ENCODE measurements at places on chromosomes 16 and 17.

- no peak for DNase-seq
Observed at GRCh38 chr17:68324654-68325336, 33.5 kb downstream of the ARSG start.

GRCh38 chr16:70694088-70694867 is 8.4 kb upstream of the MTSS2 start:
- peak; percentile 91 for DNase-seq

DNA sequence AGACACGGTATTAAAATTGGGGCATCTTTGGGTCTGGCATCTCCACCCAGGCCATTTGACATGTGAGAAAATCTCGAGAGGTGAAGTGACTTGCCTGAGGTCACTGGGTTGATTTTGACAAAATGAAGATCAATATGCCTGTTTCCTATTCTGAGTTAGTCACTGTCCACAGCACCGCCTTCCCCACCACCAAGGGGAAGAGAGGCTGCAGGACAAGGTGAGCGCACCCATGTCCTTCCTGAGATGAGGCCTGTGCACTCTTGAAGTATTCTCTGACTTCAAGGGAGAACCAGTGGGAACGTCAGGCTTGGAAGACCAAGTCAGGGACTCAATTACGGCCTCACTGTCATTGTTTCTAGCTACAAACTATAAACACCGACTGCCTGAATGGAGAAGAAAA is 49.9 kb upstream of the WSB1 start:
- DNase-seq: no peak

DNA sequence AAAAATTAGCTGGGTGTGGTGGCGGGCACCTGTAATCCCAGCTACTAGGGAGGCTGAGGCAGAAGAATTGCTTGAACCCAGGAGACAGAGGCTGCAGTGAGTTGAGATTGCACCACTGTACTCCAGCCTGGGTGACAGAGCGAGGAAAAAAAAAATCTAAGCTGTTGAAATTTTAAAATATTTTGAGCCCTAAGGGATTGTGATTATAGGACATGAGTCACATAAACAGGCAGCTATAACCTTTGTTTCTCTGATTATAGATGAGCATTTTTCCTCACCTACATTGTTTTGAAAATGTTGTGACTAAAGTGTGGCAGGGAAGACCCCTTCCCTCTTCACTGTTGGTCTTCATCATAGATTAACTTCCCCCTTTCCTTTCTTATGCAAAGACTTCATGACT is 135.5 kb downstream of the MGAT5B start:
- DNase-seq: no peak

- no peak for DNase-seq
Observed at GRCh38 chr16:79272141-79272577, 328.4 kb downstream of the MAF start.

DNA sequence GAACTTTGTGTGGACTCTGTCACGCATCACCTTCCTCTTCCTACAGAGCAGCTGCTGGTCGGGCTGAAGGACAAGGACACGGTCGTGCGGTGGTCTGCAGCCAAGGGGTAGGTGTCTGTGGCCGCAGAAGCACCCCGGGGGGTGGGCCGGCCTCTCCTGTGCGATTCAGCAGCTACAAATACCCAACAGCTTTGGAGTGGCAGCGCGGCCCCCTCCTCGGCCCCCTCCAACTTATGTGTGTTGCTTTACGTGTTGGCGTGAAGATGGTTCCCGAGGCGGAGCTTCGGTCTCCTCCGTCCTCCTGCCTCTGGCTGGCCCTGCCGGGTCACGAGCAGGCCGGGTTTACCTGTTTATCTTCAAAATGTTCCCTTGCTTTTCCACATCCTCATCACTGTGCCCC is 32.3 kb downstream of the ZNF750 start:
- no peak for DNase-seq

DNA sequence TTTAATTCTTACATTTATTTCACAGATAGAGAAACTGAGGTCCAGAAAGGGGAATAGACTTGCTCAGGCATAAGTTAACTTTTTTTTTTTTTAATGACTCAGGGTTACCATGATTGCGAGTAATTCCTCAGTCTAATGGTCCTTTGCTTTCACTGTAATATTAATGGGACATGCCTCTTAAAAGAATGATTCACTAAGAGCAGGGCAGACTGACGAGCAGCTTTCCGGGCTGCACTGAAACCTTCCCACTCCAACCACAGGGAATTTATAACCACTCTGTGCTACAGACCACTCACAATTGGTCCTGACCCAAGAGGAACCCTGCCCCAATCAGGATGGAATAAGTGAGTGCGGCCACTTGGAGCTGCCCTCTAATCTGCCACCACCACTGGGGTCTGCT is 5.7 kb downstream of the HOXB2 start:
- DNase-seq: no peak

DNA sequence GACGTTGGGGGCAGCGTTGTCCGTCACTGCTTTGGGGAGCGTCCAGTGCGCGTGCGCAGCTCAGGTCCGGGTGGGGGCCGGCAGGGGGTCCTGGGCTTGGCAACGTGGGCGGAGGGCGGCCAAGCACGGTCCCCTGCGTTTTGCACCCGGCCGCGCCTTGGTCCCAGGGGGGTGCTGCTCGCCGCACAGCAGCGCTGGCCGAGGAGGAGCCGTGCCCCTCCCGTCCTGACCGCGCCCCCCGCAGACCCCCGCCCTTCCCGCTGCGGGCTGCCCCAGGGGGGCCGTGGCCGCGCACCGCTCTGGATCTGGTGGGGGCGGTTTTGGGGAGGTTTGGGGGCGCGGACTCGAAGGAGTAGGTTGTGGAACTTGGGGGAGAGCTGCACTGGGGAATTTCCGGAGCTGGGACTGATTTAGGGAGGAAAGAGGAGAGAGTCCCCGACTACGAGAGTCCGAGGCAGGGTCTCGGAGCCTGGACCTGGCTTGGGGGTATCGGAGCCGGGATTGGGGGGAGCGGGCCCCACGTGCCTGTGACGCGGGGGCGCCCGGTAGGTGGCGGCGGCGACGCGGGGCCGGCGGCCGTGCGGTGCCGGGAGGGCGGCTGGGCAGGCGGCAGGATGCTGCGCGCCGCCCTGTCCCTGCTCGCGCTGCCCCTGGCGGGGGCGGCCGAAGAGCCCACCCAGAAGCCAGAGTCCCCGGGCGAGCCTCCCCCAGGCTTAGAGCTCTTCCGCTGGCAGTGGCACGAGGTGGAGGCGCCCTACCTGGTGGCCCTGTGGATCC is at the start of gene SLC9A5:
Gene SLC9A5 (plus strand): TSS at position 579 of the 777 bp plus-strand sequence. CDS start 36 bp downstream, at position 615.
- no peak for DNase-seq

DNA sequence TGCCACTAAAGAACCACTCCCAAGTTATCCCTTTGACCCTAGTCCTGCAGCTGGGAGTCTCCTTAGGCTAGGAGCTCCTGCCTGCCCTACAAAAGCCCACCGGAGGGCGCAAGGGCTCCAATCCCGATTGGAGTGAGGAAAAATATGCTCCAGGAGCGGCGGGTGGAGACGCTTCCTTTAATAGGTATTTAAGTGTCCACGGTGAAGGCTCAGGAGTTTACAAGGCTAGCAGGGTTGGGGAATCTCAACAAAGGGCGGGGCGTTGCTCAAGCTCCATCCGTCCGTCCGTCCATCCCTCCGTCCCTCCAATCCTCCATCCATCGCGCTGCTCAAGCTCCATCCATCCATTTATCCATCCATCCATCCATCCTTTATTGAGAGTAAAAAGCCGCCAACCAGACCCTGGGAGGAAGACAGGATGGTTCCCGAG is 556 bp upstream of the SPNS1 start:
- DNase-seq: peak; percentile 52

- no peak for DNase-seq
Observed at GRCh38 chr17:42402117-42402516, 13.9 kb upstream of the STAT3 start.

GRCh38 chr17:40936976-40937375 is 470 bp downstream of the KRT23 start:
- DNase-seq: no peak

GRCh38 chr17:63550817-63551639 is 751 bp downstream of the DCAF7 start:
- no peak for DNase-seq

GRCh38 chr16:66899310-66899944 is 19.1 kb downstream of the PDP2 start:
- DNase-seq: peak; percentile 79

GRCh38 chr16:1195393-1195666 is 29.7 kb downstream of the TPSG1 start:
- no peak for DNase-seq

- DNase-seq: no peak
Observed at GRCh38 chr17:75245011-75245410, 16.4 kb downstream of the GGA3 start.

DNA sequence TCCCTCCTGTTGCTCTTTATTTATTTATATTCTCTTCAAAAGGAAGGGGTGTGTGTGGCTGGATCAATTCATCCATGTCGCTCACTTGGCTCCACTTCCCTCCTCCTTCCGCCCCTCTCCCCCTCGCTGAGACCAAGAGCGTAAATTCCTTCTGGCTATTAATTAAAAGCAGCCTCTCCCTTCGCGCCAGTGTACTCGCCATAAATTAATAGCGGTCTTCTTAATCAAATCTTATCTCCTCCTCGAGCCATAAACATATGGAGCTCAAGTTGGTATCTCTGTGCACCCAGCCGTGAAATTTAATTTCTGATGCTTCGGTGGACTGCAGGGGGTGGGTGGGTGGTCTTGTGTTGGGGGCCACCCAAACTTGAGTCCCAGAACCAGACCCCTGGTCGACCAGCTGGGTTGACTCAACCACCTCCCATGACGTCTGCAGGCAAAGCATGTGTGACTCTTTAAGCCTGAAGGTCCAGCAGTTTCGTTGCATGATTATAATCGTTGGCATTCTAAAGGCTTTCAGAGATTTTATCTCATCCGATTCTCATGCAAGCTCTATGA is 57.9 kb downstream of the SDK2 start:
- DNase-seq: no peak

GRCh38 chr17:7416323-7416722 is 3.8 kb upstream of the SPEM1 start:
- DNase-seq: no peak

GRCh38 chr17:37438141-37438540 is 31.5 kb downstream of the TADA2A start:
- no peak for DNase-seq

- no peak for DNase-seq
Observed at GRCh38 chr17:78774453-78774852, 7.6 kb downstream of the CYTH1 start.

Measured in fibroblast of gingiva (primary cell).